ENCODE measurements at places on chromosomes 16 and 17.

GRCh38 chr16:75261590-75262078 is 10.2 kb upstream of the BCAR1 start:
- no peak for DNase-seq

GRCh38 chr17:50443505-50443974 is 17.5 kb downstream of the ACSF2 start:
- DNase-seq: no peak

- no peak for DNase-seq
Observed at GRCh38 chr16:81645266-81645694, 133.8 kb upstream of the PLCG2 start.

DNA sequence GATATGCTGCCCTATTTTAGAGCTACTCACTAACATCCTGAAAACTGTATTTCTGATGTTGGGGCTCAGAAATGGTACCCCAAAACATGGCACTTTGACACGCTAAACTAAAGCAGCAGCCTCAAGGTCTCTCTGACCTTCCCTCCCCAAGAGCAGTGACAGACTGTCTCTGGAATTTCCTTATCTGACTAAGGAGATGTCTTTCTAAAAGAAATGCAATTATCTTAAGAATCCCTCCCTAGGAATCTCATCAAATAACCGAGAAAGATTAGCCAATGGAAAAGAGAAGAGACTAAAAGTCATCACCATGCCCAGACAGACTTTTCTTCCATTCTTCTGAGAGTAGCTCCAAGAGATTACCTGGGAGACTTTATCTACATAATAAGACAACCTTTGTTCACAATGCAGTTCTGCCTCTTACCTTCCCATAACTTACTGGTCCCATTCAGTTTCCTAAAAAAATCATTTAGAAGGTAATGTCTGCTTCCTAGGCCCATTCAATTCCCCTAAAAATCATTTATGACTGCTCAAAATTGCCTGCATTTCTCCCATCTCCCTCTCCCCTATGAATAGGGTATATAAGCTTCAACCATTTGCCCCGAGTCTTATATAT is 123.9 kb downstream of the CPPED1 start:
- DNase-seq: no peak

GRCh38 chr17:36188891-36189306 is 7.7 kb downstream of the CCL3L1 start:
- no peak for DNase-seq

DNA sequence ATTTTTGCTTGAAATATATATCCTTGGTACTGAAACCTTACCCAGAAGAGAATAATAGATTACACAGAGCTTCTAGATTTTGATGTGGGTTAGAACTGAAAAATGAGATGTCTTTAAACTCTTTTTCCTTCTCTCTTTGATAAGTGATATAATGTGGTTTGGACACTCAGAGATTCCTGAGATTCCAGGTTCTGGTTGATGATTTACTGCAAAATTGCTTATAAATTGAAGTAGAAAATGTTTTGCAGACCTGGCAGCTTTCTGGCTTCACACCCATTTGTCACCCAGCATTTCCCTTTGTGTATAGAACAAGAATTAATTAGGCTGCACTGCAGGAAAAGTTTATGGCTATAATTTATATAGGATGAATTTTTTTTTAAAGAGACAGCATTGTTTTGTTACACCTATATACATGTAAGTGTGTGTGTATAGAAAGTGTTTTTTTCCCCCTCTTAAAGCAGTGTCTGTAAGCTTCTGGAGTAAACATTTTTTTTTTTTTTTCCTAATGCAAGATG is 23.5 kb downstream of the AATF start:
- no peak for DNase-seq

DNA sequence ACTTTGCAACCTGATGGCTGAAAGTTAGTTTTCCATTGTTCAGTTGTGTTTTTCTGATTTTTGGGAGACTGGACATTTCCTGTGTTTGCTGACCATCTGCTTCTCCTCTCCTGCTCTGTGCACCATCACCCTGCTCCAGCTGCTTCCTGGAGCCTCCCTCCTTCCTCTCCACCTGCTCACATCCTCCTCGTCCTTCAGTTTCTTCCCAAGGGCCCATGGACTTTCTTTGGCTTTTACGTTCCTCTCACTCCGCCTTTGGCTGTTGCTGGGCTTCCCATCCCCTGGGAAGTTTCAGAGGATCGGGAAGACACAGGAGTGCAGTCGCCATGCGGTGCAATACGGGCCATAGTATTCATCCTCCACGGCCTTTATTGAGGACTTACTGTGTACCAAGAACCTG is 61.6 kb downstream of the TNFRSF13B start:
- no peak for DNase-seq

GRCh38 chr16:2981177-2981898 is 1.1 kb upstream of the PKMYT1 start:
- DNase-seq: no peak

- no peak for DNase-seq
Observed at GRCh38 chr16:89175280-89176146, 4.0 kb downstream of the CDH15 start.

DNA sequence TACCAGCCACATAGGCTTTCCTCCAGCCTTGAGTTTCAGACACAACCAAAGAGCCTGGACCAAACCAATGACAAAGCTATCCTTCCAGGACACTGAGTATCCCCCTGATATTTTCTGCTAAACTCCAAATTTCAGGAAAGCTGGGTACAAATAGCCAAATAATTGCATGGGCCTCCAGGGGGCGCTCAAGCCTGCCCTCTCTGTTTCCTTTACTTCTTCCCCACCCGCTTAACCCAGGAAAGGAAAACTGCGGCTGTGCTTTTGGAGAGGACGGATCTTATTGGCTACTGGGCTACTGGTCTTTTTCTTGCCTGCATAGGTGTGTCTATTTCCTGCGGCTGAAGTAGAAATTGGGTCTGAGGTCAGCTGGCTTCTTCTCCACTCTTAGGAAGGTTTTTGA is 30.1 kb downstream of the GNGT2 start:
- DNase-seq: peak; percentile 39

DNA sequence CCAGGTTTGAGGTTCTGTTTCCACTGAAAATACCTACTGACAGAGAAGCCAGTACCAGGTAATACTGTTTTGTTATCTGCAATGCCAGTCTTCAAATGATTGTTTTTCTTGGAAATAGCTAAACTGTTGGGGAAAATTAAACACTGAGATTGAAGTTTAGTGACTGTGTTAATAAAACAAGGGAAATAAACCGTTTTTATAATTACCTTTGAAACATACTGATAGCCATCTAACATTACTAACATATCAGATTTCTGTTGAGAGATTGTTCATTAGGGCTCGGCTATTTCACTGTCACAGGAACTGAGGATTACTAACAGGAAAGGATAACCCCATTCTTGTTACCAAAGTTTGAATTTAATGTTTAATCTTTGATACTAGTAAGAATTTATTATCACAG is 42.1 kb downstream of the CYB5B start:
- no peak for DNase-seq

- no peak for DNase-seq
Observed at GRCh38 chr17:41631898-41632285, 7.5 kb upstream of the KRT17 start.

DNA sequence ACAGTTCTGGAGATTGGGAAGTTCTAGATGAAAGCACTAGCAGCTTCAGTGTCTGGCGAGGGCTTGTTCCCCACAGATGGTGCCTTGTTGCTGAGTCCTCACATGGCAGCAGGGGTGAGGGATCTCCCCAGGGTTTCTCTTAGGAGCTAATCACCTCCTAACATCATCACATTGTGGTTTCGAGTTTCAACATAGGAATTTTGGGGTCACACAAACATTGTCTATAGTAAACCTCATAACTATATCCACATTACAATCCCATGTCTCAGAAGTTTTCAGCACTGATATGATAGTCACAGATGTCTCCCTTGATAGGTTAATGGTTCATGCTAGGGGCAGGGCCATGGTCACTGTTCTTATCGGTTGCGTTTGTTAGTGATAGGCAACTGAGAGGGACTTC is 13.8 kb downstream of the CLUAP1 start:
- DNase-seq: no peak

DNA sequence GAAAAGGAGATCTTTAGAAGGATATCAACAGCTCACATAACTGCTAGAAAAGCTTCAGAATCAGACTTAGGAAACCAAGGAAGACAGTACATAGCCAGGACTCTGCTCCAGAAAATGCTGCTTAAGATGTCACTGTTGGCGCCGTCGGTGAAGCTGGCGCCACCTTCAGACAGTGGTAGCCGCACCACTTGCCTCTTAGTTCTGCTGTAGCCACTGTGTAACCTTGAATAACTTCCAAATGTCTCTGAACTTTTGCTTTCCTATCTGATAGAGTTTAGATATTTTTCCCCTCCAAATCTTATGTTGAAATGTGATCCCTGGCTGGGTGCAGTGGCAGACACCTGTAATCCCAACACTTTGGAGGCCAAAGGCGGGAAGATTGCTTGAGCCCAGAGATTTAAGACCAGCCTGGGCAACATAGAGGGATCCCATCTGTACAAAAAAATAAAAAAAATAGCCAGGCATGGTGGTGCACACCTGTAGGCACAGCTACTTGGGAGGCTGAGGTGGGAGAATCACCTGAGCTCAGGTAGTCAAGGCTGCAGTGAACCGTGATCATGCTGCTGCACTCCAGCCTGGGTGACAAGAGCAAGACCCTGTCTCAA is 6.3 kb upstream of the USP31 start:
- no peak for DNase-seq

GRCh38 chr17:27430383-27430840 is 25.8 kb upstream of the KSR1 start:
- DNase-seq: no peak

DNA sequence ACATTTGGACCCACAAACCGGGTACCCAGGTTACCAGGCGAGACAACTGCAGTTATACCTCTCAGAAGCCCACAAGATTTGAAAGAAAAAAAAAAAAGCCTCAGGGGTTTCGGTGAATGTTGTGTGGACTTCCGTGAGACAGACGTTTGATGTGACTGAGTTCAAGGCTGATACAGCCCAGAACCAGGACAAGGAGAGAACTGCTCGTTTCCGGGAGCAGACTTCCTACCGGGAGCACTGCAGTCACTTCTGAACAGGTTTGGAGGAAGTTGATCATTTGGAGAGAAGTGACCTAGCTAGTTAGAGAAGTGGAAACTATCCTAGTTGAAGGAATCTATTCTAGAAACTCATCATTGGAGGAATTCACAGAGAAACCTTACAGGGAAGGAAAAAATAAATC is 847 bp downstream of the CKLF start:
- DNase-seq: no peak

- DNase-seq: no peak
Observed at GRCh38 chr17:17605729-17606088, 14.2 kb upstream of the PEMT start.

DNA sequence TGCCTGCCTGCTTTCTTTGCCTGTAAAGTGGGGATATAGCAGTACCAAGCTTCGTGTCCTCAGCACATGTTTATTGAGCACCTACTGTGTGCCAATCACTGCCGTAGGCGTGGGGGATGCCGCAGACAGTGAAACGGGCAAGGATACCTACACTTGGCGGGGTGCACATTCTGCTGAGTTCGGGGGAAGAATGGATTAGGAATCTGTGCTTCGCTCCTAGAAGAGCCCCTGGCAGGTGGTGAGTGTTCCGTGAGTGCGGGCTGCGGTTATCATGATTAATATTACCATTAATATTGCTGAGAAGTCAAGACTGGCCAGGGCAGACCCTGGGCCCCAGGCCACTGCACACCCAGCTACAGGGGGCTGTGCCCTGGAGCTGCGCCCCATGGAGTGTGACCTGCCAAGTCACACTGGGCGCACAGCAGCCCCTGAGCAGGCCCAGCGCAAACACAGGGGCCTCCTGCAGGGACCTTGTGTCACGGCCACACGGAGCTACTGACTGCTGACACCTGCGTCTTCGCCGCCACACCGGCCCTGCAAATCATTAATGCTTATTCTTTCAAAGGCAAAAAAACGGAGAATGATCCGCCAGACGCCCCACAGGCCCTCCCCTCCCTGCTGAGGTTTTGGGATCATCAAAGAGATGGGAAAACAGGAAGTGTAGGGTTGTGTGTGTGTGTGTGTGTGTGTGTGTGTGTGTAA is 213.4 kb upstream of the GSE1 start:
- DNase-seq: no peak

- DNase-seq: no peak
Observed at GRCh38 chr16:47375423-47375822, 85.4 kb downstream of the ITFG1 start.

DNA sequence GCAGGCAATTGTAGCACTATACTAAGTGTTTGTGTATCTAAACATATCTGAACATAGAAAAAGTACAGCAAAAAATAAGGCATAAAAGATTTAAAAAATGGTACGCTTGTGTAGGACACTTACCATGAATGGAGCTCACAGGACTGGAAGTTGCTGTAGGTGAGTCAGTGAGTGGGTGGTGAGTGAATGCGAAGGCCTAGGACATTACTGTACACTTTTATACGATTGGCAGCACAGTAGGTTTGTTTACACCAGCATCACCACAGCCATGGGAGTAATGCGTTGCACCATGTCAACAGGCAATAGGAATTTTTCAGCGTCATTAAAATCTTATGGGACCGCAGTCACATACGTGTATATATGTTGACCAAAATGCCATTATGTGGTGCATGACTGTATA is 45.6 kb downstream of the DNAH9 start:
- DNase-seq: no peak

GRCh38 chr17:27475070-27475673 is 18.9 kb downstream of the KSR1 start:
- DNase-seq: peak; percentile 60

GRCh38 chr17:80812362-80813088 is 179.1 kb upstream of the CHMP6 start:
- DNase-seq: peak; percentile 18

GRCh38 chr16:88705801-88706228 is 393 bp downstream of the RNF166 start:
- DNase-seq: no peak

GRCh38 chr17:67200727-67201301 is 44.2 kb downstream of the HELZ start:
- no peak for DNase-seq

DNA sequence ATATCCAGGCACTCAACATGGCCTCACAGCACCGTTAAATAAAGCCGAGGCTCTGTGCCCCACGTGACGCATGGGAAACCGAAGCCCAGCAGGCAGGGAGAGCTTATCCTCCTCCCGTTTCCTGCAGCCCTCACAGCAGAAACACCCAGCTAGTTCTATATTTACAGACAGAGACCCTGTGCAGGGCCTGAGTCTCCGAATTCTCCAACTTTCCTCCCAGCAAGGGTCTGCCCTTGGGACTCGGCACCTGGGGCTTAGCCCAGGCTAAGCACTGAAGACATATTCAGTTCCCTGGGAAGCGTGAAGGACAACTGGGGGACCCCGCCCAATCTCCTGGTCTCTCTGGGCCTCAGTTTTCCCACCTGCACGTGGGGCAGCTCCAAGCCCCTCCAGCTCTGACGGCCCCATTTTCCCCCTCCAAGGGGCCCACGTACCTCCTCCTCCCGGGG is 29.2 kb downstream of the TRPV3 start:
- no peak for DNase-seq

Data from stimulated activated naive CD4-positive, alpha-beta T cell treated with Interleukin-2 at 50 U/mL for 16 hours (primary cell).